Mucosa of descending colon (tissue), 3 donors: ENCODE measurements at places on chromosomes 2 and 18. TPM values are rescaled to one million over a fixed set of nuclear protein-coding genes. Genes with fewer than 3 reads are reported as not detected.

- DNase-seq, result no peak
These were observed 153.8 kb upstream of the RASGRP3 start for GRCh38 chr2:33322612-33323011.

DNA sequence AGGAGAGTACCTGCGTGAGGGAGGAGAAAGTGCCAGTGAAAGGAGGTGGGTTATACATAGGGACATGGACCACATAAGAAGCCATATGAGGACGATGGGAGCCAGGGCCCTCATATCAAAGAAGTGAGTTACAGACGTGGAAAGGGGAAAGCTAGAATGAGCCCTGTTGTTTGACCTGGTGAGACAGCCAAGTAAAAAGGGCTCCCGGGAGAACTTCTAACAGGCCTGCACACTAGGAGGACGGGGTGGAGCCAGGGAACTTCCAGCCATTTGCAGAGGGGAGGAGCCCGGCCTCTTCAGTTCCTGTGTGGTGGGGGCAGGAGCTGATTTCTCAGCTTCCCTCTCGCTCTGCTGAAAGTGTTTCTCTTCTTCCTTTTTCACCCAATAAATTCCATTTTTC lies 84.1 kb upstream of the SLC66A3 start:
- DNase-seq, result peak; percentile 35

- DNase-seq, result no peak
These were observed 364.8 kb upstream of the SLC14A2 start for GRCh38 chr18:45250479-45250878.

DNA sequence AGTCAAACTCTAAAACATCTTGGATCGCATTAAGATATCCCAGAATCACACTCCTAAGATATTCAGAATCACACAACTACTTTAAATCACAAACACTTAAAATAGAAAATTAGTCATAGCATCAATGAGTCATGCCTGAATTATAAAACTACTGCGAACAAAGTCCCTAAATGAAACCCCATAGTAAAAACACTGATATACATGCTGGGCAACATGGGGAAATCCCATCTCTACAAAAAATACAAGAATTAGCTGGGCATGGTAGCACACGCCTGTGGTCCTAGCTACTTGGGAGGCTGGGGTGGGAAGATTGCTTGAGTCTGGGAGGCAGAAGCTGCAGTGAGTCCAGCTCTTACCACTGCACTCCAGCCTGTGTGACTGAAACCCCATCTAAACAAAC lies 101.7 kb downstream of the COBLL1 start:
- no peak for DNase-seq

DNA sequence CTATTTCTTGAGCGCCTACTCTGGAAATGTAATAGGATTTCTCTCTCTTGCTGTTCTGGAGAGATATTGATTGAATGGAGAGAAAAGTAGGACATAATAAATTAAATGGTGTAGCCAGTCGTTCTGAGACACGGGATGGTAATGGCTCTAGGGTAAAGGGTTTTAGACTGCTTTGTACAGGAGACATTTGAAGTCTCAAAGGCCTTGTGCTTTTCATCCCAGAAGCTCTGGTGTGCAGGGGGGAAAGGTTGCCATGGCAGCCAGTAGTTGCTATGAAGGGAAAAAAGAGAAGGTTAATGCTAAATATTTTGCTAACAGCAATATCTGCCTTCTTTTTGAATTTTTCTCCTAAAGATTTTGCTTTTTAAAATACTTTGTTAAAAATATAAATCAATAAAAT lies 359.3 kb downstream of the RIT2 start:
- DNase-seq, result no peak

- DNase-seq, result no peak
These were observed 306.7 kb downstream of the RDH14 start for GRCh38 chr2:18253686-18254197.

- DNase-seq, result no peak
These were observed 228.4 kb downstream of the CYRIA start for GRCh38 chr2:16437189-16437588.

DNA sequence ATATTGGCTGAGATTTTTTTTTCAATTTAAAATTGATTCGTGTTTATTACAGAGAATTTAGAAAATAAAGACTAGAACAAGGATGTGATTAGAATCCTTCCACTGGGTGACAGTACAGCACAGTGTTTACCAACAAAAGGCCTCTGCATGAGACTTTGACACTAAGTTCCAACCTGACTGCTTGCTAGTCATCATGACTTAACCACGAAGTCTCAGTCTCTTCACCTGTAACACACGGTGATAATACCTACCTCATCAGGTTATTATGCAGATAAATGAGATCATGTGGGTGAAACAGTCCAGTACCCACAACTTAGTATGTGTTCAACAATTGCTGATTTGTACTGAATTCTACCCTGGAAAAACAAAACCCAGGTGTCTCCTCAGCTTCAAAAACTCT lies 151.2 kb downstream of the STK39 start:
- DNase-seq, result no peak

- peak; percentile 86 for DNase-seq
These were observed at the start of gene FKBP1B for GRCh38 chr2:24049485-24050021. TSS of gene FKBP1B (plus strand) at chr2:24049741. CDS start at chr2:24049850, 109 bp downstream.

- DNase-seq, result no peak
These were observed 136.7 kb downstream of the LAMA3 start for GRCh38 chr18:23825978-23826405.

GRCh38 chr2:211281430-211282073 lies 725.2 kb downstream of the CPS1 start:
- no peak for DNase-seq

The LCLAT1 gene
- total RNA-seq, result 22.2 TPM

The PID1 gene
- 52.5 TPM for total RNA-seq

The TMEM200C gene
- total RNA-seq, result 0.14 TPM

The HNRNPLL gene
- 68.2 TPM for total RNA-seq

The FKBP1B gene
- 7.2 TPM for total RNA-seq

The CFC1 gene
- 0.69 TPM for total RNA-seq

The WDPCP gene
- 15.4 TPM for total RNA-seq

The CD207 gene
- not detected for total RNA-seq

The MMADHC gene
- 84.7 TPM for total RNA-seq

The KCNJ13 gene
- total RNA-seq, result not detected

The SLC38A11 gene
- 8.6 TPM for total RNA-seq
